ENCODE measurements at places on chromosomes 16 and 17. TPM values are rescaled to one million over a fixed set of nuclear protein-coding genes. Genes with fewer than 3 reads are reported as not detected.
A peak's percentile ranks its signal among the peaks of the same experiment; 100 is the strongest.

GRCh38 chr17:13209081-13209480, 191.3 kb upstream of the ELAC2 start:
- no peak for DNase-seq

- peak; percentile 2 for DNase-seq
These were observed 358.6 kb upstream of the ASIC2 start for GRCh38 chr17:33651686-33652085.

Gene TTLL6
- not detected for total RNA-seq

Gene KRTAP9-9
- not detected for total RNA-seq

Data from IMR-90 (cell line).